ENCODE measurements at places on chromosomes 1 and 21. TPM values are rescaled to one million over a fixed set of nuclear protein-coding genes. Genes with fewer than 3 reads are reported as not detected.

Gene MYOG
- total RNA-seq, result not detected

Gene AKNAD1
- total RNA-seq, result 0.80 TPM

- H3K36me3 ChIP-seq, result no peaks in the 10 kb centered on the region
- H3K4me3 ChIP-seq, result no peak overlapping the region
- no peaks in the 10 kb centered on the region for H3K4me1 ChIP-seq
- H3K27me3 ChIP-seq, result peaks cover 66% of the 10 kb centered on the region
Observed at GRCh38 chr1:37622131-37622530, 12.6 kb downstream of the RSPO1 start.

- no peak overlapping the region for H3K4me3 ChIP-seq
- no peaks in the 10 kb centered on the region for H3K36me3 ChIP-seq
- no peak overlapping the region for H3K27ac ChIP-seq
- no peak for DNase-seq
Observed at GRCh38 chr1:44380666-44381177, 24.3 kb upstream of the RNF220 start.

DNA sequence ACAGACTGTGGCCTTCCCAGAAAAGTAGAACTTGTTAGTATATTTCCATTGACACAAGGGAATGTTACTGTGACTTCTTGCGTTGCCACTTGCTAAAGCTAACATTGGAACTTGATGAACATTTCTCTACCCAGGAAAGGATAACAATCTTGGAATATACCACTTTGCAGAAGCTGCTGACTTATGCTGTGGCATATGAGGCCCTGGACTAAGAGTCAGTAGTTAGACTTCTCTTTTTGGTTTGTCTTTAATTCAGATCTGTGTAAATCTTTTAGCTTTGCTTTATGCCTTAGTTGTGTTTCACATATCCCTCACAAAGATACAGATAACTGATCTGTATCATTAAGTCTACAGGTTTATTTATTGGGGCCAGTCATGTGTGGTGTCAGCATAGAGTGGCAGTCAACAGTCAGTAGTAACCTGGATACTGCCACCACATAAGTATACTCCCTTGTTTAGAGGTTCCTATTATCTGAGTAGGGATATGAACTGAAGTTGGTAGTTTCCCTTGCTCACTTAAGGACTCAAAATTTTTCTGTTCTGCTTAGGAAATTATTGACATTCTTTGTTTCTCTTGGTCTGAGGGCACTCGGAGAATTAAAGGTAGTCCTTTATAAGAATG, 14.7 kb downstream of the RNF2 start:
- H3K27me3 ChIP-seq, result no peaks in the 10 kb centered on the region
- no peak overlapping the region for H3K4me3 ChIP-seq

DNA sequence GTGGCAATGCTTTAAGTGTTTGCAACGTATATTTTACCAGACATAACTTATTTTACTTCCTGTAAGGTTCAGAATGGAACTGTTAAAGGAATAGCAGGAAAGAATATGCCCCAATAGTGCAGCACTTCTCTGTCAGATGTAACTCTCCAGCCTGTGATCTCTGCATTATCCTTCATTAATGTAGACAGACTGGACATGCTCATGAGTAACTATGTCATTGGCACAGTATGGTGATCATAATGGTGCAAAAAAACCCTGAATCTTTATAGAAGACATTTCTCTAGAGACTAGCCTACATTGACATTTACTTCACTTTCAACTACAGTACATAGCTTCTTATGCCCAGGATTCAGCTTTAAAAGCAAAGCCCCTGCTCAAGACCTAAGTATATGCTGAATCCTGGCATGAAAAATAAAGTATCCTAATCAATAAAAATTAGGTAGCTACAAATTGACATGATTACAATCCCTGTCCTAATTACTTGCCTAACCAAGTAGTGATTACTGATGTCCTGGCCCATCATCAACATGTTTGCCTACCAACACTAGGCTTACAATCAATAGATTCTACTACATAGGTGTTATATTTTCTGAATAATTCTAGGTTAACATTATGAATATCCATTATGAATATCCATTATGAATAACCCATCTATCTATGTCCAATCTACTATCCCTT, 13.9 kb downstream of the COX20 start:
- H3K4me1 ChIP-seq, result peaks cover 17% of the 10 kb centered on the region
- H3K27ac ChIP-seq, result peak overlapping the region; percentile 0
- H3K27me3 ChIP-seq, result no peaks in the 10 kb centered on the region
- DNase-seq, result no peak

- no peak for DNase-seq
- H3K27ac ChIP-seq, result no peak overlapping the region
- no peaks in the 10 kb centered on the region for H3K27me3 ChIP-seq
- no peak overlapping the region for H3K4me3 ChIP-seq
- H3K36me3 ChIP-seq, result no peaks in the 10 kb centered on the region
Observed at GRCh38 chr1:218025454-218025853, 259.6 kb upstream of the RRP15 start.

- H3K4me1 ChIP-seq, result peaks cover 7% of the 10 kb centered on the region
- no peak within 1 kb of the TSS for H3K27ac ChIP-seq
- peak; percentile 93 for DNase-seq
- peaks cover 53% of the 10 kb centered on the region for H3K27me3 ChIP-seq
Observed at GRCh38 chr1:211133836-211134669, at the start of gene KCNH1. TSS of gene KCNH1 (minus strand) at chr1:211134148. CDS start at chr1:211133945, 203 bp downstream.

DNA sequence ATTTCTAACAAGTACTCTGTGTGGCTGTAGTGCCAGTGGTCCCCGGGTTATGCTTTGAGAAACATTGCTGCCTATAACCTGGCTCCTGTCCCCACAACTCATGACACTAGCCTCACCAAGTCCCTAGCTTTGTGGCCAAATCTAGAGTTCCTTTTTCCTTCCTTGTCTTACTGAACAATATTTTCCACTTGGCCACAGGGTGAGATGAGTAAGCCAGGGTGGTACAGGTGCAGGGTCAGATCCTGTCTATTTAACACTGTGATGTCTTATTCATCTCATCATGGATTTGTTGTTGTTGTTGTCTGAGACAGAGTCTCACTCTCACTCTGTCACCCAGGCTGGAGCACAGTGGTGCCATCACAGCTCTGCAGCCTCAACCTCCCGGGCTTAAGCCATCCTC, 18.6 kb downstream of the ARMH1 start:
- no peaks in the 10 kb centered on the region for H3K27me3 ChIP-seq
- H3K36me3 ChIP-seq, result no peaks in the 10 kb centered on the region
- DNase-seq, result no peak
- no peaks in the 10 kb centered on the region for H3K4me1 ChIP-seq
- H3K4me3 ChIP-seq, result no peak overlapping the region

- H3K36me3 ChIP-seq, result no peaks in the 10 kb centered on the region
- no peak for DNase-seq
- no peaks in the 10 kb centered on the region for H3K27me3 ChIP-seq
- H3K4me1 ChIP-seq, result peaks cover 4% of the 10 kb centered on the region
- H3K27ac ChIP-seq, result peak overlapping the region; percentile 66
Observed at GRCh38 chr1:113683384-113684152, 75.7 kb downstream of the PHTF1 start.

Measured in hepatocyte (in vitro differentiated cells).